ENCODE measurements at places on chromosomes 2 and 18.

DNA sequence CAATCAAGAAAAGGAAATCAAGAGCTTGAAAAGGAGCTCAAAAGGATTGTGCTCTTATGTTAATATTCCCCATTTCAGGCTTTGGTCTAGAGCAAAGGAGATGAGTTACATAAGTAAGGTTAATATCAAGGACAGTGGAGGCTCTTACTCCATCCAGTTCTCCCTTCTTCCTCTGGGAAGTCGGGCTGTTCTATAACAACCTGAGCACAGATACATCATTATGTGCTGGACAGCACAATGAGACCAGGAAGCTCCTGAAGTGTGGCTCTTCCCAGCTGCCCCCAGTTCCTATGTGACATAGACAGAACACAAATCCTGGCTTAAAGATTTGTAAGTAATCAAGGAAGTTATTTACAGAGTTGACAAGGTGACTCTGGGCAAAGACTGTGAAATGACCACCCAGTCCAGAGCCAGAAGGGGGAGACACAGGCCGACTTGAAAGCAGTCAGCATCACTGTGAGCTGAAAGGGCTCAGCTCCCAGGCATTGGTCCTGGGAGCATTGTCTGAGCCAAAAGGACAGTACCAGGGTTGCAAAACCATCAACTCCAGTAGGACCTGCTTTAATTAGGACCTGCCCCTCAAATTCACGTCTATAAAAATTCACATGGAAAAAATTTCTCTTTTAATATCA lies 917.6 kb upstream of the ACVR2A start:
- DNase-seq = no peak

GRCh38 chr18:59033359-59033758 lies 106.3 kb upstream of the SEC11C start:
- DNase-seq = no peak

GRCh38 chr2:162967147-162967546 lies 128.6 kb upstream of the KCNH7 start:
- no peak for DNase-seq

DNA sequence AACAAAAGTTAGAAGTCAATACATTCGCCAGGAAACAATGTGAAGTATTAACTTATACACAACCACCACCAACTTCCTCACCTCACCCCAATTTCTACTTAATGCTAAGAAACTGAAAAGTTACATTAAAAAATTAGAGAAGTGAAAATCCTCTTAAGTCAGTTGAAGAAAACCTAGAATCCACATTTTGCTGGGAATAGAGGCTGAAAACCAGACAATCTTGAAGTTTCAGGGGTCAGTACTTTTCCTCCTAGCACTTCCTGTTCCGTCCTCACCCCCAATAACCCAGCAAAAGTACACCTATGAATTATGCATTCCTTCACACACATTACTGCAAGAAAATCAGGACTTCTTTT lies 6.3 kb downstream of the YES1 start:
- no peak for DNase-seq

- DNase-seq = no peak
Observed at GRCh38 chr2:38922902-38923301, 33.2 kb downstream of the ARHGEF33 start.

DNA sequence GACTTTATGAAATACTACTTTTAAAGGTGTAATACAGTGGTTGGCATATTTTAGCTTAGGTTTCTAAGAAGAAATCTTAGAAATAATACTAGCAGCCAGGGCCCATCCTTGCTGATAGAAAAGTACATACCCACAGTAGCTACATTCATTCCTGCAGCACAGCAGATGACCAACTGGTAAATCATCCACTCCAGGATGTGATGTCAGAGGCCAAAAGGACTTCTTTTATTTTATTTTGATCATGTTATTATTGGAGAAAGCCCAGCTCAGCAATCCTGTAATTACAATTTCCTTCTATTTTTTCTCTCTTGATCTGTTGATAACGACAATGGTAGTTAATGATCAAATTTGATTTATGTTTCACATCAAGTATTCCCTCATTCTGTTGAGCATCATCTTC lies 18.0 kb upstream of the TTN start:
- no peak for DNase-seq

- DNase-seq = no peak
Observed at GRCh38 chr2:132404056-132404455, 12.5 kb upstream of the GPR39 start.

DNA sequence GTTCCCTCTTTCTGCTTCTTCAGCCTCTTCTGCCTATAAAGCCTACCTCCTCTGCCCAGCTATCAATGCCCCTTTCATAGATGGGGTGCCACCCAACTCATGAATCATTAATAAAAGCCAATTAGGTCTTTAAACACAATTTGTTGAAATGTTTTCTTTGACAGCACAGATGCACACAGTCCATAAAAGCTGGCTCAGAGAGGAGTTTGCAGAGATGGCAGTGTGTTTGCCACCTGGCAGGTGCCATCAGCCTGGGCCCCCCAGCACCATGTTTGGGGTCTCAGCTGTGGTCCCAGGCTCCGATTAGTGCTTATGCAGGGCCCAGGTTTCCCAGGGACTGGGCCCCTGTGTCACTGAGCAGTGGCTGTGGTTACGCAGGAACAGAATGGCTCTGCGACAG lies 7.9 kb upstream of the MC2R start:
- no peak for DNase-seq

DNA sequence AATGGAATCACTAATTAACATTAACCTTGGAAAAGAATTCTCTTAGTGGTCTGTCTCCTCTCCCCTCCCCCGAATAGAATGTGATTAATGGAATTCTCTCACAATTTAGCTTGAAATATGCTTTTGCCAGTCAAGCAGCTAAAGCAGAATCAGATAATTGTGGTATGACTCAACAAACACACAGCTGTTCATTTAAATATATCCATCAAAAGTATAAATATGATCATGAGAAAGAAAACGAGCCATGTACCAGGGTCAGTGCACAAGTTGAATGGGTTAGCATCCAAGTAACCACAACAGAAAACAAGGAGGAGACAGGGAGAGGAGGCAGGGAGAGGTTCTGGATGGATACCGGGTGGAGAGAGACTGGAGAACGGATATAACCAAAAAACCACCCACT lies 66.9 kb downstream of the ACVR1 start:
- no peak for DNase-seq

Measured in activated T-cell treated with anti-CD3 and anti-CD28 coated beads for 24 hours (primary cell).